ENCODE measurements at places on chromosomes 1 and 21.

DNA sequence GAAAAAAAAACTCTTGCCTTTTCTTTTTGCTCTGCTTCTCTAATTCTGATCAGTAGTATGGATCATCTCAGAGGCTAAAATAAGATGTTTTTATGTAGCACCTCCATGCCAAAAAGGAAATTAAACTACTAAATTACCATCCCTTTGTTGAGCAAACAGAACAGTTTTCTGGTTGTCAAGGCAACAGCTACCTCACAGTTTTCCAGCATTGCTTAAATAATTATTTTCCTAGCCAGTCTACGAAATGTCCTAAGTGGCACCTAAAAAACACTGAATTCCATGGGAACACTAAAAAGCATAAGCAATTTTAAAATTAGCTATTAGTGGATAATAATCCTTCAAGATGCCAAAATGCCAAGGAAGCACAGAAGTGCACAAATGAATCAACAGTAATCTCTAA, 61.7 kb downstream of the ARID4B start:
- peak; percentile 14 for DNase-seq

DNA sequence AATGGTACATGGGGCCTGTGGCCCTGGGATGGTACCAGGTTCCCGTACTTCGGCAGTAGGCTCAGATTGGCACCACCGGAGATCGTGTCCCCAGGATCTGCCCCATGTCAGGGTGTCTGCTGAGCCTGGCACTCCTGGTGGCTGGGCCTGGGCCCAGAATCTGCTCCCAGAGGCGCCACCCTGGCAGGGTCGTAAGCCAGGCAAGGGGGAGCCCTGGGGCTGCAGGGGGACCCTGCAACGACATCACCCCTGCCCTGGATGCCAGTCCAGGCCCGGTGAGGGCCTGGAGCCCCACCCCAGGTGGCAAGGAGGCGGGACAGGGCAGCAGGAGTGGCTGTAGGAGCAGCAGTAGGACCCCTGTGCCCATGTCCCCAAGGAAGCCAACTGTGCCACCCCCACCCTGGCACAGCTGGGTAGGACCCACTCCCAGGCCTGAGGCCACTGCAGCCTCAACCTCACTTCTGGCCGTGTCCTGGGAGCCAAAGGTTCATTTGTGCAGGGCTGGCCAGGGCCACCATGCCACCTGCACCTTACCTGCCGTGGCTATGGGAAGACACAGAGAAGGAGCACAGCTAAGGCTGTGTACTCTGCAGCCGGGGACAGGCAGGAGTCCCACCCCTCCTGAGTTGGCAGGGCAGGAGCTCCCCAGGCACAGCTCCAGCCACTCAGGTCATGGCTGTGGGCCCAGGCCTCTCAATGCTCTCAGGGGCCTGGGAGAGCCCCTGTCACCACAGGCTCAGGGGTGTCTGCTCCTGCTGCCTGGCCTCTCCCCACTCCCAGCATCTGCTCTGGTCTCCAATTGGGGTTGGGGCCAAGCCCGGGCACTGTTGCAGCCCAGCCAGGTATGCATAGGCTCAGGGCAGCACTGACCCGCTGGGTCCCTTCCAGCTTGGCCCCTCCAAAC, 141.7 kb downstream of the EIF4G3 start:
- DNase-seq, result no peak

DNA sequence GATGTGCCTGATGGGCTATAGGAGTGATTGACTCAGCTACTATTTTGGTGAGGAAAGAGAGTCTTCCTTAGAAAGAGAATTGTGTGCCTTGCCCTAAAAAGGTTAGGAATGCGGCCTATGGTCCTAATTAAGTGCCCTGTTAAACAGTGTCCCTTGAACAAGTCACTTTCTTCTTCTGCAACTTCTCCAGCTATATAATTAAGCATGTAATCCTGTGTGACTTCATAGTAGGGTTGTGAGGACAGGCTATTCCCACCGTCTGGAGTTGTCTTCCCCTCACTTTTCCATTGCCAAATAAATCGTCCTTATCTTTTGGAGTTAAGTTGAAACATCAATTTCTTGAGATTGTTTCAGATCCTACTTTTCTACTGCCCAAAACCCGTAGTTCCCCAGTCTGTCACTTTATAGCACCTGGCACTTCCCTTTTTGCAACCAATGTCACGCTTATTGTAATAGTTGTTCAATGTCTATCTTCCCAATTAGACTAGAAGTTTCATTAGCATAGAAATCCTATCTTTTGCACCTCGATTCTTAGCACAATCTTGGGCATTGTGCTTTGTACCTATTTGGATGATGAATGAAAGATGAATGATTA, 27.6 kb upstream of the SLC16A1 start:
- DNase-seq, result no peak

- no peak for DNase-seq
Measured at GRCh38 chr1:13570924-13571323, 12.7 kb upstream of the PDPN start.

All from COR-L47 (cell line).